NCI-H1417 (cell line): ENCODE measurements at places on chromosomes 7 and 10.

DNA sequence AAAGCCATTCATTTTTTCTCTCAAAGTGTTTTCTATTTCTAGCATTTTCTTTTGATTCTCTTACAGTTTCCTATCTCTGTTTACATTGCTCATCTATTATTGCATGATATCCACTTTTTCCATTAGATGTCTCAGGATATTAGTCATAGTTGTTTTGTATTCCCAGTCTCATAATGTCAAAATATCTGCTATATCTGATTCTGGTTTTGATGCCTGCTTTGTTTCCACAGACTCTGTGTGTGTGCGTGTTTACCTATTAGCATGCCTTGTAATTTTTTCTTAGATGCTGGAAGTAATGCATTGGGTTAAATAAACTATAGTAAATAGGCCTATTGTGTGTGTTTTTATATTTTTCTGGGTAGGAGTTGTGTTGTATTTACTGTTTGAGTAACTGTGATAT, 1126.3 kb downstream of the SORCS1 start:
- DNase-seq = no peak

GRCh38 chr10:132806110-132806509, 20.2 kb upstream of the NKX6-2 start:
- no peak for DNase-seq

- no peak for DNase-seq
These were observed 10.5 kb downstream of the ST8SIA6 start for GRCh38 chr10:17443707-17444387.

- no peak for DNase-seq
These were observed 64.7 kb downstream of the CDK14 start for GRCh38 chr7:90660819-90661218.

DNA sequence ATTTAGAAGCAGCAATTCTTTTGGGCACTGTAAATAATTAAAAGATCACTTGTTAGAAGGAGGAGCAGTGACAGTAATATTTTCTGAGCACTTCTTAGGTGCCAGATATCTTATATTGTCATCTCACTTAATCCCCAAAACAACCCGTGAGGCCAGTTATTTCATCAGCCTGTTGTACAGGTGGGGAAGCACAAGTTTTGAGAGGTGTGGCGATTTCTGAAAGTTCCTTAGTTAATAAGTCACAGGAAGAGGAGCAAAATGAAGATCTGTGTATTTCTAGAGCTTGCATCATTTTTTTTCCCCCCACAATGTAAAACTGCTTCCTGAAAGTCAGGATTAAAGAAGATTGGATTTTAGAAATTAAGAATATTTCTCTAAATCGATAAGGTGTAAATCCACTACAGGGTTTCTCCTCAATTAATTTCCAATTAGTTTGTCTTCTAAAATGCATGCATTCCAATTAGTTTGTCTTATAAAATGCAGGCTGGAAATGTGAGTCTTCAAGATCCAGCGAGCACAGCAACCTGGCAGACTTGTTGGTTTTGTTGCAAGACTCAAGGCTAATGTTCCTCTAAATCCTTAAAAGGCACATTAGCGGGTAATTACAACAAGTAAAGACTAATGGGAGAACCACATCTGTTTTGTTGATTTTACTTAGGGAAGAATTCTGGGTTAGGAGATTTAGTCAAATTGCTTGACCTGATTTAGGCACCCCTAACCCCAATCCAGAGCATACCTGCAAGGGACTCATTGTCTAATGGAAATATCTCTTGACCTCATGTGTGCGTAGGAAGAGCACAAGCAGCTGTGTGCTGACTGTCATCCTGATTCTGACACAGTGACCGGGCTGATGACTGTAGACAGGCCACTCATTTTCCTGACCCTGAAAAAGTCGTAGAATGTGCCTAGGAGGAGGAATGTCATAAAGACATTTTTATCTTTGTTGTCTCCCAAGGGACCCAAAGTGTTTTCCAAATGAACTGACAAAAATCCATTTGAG, 272.0 kb downstream of the BAMBI start:
- no peak for DNase-seq

GRCh38 chr10:129372172-129372571, 94.9 kb upstream of the MGMT start:
- DNase-seq = no peak

DNA sequence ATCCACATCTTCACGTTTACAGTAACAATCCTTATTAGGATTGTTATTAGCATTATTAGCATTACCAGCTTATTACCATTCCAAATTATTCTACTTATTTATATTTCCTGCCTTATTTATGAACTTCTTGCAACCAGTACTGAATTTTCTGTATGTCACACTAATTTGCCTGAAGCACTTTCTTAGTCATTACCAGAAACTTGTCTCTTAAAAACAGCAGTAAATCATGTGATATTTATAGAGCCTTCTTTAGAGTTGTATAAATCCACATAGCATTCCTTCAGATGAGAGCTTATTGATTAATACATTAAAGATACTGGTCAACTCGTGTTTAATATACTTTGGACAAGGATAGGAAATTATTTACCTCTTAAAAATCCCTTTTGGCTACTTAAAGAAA, 618.6 kb downstream of the SUGCT start:
- DNase-seq = no peak

GRCh38 chr10:30353851-30354250, 4.8 kb upstream of the MTPAP start:
- no peak for DNase-seq
